ENCODE measurements at places on chromosomes 7 and 10. TPM values are rescaled to one million over a fixed set of nuclear protein-coding genes. Genes with fewer than 3 reads are reported as not detected.

The THSD7A gene
- total RNA-seq = 20.0 TPM

The ST8SIA6 gene
- total RNA-seq = 2.4 TPM

The PDE6C gene
- not detected for total RNA-seq

DNA sequence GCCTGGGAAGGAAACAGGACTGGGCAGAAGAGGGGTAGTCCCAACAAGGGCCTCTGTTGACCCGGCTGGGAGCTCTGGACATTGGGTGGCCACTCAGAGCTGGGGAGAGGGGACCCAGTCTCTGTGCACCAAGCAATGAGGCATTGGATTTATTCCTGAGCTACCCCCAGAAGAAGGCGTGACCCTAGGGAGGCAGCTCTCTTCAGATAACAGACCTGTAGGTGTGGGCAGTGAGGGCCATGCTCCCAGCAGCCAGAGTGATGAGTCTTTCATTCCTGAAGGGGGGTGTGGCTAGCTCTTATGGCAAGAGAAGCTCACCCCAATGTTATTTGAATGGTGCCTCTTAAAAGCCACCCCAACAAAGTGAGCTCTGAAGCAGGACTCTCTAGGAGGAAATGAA lies 20.4 kb downstream of the TEX36 start:
- H3K36me3 ChIP-seq = no peaks in the 10 kb centered on the region
- no peaks in the 10 kb centered on the region for H3K4me1 ChIP-seq
- DNase-seq = no peak
- H3K27me3 ChIP-seq = peaks cover 3% of the 10 kb centered on the region
- no peak overlapping the region for H3K4me3 ChIP-seq

- no peaks in the 10 kb centered on the region for H3K36me3 ChIP-seq
- no peaks in the 10 kb centered on the region for H3K4me1 ChIP-seq
- DNase-seq = no peak
- no peak overlapping the region for H3K27ac ChIP-seq
- no peaks in the 10 kb centered on the region for H3K27me3 ChIP-seq
Measured at GRCh38 chr10:88919041-88919440, 33.5 kb downstream of the ACTA2 start.

- H3K27me3 ChIP-seq = no peaks in the 10 kb centered on the region
- H3K36me3 ChIP-seq = no peaks in the 10 kb centered on the region
- no peak overlapping the region for H3K4me3 ChIP-seq
- DNase-seq = no peak
- H3K4me1 ChIP-seq = no peaks in the 10 kb centered on the region
Measured at GRCh38 chr10:104406715-104407650, 53.4 kb downstream of the CFAP58 start.

DNA sequence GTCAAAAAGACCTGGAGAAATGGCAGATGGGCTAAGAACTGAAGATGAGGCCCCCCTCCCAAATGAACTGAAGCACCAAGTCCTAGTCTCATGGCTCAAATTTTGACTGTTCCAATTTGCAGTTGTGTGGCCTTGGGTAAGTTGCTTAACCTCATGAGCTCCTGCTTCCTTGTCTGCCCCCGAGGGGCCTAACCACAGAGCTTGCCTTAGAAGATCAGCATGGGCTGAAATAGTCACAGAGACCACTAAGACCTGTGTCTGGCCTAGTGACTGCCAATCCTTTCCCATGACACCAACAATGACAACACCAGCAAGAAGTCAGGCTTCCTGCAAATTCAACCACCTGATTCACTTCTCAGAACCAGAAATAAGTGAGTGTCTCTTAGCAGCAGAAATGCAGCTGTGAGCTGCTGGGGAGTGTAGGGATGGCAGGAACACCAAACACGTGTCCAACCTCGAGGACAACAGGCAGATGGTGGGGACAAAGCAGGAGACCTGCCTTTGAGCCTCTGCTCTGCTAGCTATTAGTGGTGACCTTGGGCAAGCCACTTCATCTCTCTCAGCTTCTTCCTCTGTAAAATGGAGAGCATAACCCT lies 23.7 kb downstream of the CRHR2 start:
- no peak overlapping the region for H3K4me3 ChIP-seq
- H3K27ac ChIP-seq = no peak overlapping the region

GRCh38 chr10:28054228-28054860 lies 55.5 kb upstream of the ODAD2 start:
- no peak overlapping the region for H3K27ac ChIP-seq
- no peaks in the 10 kb centered on the region for H3K4me1 ChIP-seq
- no peak overlapping the region for H3K4me3 ChIP-seq
- H3K27me3 ChIP-seq = no peaks in the 10 kb centered on the region
- H3K36me3 ChIP-seq = peaks cover 5% of the 10 kb centered on the region
- no peak for DNase-seq

- no peak overlapping the region for H3K27ac ChIP-seq
- no peak for DNase-seq
- no peaks in the 10 kb centered on the region for H3K36me3 ChIP-seq
- no peaks in the 10 kb centered on the region for H3K4me1 ChIP-seq
- H3K27me3 ChIP-seq = no peaks in the 10 kb centered on the region
Measured at GRCh38 chr7:138072726-138073125, 3.5 kb upstream of the AKR1D1 start.

DNA sequence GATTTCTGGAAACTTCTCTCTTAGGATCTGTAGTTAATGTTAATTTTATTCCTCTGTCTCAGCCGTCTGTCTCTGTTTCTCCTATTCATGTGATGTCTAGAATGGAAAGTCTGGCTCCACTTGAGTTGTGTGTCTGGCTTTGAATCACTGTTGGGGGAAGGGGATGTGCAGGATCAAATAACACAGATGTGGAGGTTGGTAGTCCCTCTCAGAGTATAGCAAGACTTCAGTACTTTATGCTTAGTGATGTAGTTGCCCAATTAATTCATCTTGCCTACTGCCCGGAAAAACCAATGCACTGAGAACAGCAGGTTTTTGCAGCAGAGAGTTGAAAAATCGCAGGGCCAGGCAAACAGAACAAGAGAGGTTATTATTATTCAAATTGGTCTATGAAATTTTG lies 79.2 kb downstream of the PHTF2 start:
- peaks cover 3% of the 10 kb centered on the region for H3K36me3 ChIP-seq
- H3K27me3 ChIP-seq = no peaks in the 10 kb centered on the region
- no peak overlapping the region for H3K4me3 ChIP-seq
- H3K4me1 ChIP-seq = no peaks in the 10 kb centered on the region
- no peak overlapping the region for H3K27ac ChIP-seq
- no peak for DNase-seq
